GM19239 (cell line): ENCODE measurements at places on chromosomes 2 and 18.

- DNase-seq = no peak
Observed at GRCh38 chr18:34880882-34881834, 160.1 kb upstream of the MAPRE2 start.

- no peak for DNase-seq
Observed at GRCh38 chr2:237731663-237732062, 66.9 kb upstream of the RBM44 start.

GRCh38 chr2:17299891-17300540, 218.2 kb downstream of the RAD51AP2 start:
- no peak for DNase-seq

GRCh38 chr2:231531883-231532755, 1.9 kb upstream of the NMUR1 start:
- no peak for DNase-seq

DNA sequence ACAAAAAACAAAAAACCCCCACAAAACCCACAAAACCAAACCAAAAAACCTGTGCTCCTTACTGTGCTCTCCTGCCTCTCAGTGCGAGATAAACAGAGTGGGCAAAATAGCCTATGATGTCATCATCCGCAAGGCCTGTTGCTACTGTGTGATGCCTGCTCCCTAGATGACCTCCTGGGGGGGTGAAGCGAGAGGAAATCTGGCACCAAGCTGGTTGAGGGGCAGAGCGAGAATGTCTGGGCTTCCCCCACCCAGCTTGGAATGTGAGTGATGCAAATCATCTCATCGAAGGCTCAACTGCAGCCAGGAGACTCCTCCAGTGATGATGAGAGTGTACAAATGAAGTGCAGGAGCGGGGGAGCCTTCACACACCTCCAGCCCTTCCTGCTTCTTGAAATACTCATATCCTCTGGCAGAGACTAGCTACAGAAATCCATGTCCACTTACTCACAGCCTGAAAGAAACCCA, 57.7 kb upstream of the MAP4K3 start:
- no peak for DNase-seq

GRCh38 chr2:59786684-59787083, 766.8 kb downstream of the BCL11A start:
- DNase-seq = no peak

DNA sequence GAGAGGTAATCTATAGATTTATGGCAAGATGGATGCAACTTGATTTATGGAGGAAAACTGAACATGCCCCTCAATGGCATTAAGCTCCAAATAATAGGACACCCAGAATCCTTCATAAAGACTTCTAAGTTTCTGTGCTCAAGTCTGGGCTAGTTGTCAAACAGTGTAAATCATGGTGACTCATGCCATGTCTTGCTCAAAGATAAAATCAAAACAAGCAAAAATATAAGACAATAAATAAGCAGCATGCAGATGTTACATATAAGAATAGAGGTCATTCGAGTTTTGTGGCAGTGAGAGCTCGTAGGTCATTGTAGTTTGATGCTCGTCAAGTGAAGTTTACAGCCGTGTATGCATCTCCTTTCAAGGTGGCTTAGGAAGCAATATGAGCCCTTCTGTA, 403.2 kb downstream of the THSD7B start:
- no peak for DNase-seq

DNA sequence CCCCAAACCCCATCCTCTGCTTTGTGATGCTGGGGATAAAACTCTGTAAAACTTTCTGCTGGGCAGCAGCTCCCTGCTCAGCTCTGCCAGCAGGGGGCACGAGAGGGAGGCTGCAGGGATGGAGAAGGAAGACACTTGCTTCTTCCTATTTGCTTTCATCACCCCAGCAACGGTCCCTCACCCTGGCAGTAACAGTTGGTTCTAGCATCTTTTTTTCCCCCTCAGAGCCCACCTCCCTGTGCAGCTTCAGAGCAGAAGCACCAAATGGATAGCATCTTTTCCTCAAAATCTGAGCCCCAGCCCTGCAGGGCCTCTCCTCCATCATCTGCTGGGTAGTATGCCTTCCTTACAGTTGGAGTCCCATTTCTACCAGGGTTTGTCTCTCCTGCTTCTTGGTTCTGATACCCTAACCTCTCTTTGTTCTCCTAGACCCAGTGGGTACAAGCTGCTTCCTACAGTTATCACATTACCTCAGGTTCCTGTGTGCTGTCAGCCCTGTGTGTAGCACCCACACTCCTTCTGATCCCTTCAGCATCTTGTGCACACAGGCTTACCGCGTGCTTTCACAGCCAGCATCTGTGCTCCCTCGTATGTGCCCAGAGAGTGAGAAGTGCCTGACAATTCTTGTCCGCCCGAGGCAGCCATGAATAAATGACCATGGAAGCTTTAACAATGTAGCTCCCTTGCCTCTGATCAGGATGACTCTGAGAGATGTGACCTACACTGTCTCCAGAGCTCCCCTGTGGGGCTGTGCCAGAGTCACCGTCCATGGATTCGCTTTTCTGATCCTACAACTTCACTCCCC, 14.5 kb downstream of the CKAP2L start:
- DNase-seq = peak; percentile 60

- DNase-seq = no peak
Observed at GRCh38 chr2:194054313-194054712, 1602.7 kb upstream of the SLC39A10 start.

GRCh38 chr2:11680182-11680900, 10.3 kb upstream of the NTSR2 start:
- DNase-seq = no peak

GRCh38 chr2:165725421-165725820, 68.6 kb downstream of the GALNT3 start:
- DNase-seq = no peak

DNA sequence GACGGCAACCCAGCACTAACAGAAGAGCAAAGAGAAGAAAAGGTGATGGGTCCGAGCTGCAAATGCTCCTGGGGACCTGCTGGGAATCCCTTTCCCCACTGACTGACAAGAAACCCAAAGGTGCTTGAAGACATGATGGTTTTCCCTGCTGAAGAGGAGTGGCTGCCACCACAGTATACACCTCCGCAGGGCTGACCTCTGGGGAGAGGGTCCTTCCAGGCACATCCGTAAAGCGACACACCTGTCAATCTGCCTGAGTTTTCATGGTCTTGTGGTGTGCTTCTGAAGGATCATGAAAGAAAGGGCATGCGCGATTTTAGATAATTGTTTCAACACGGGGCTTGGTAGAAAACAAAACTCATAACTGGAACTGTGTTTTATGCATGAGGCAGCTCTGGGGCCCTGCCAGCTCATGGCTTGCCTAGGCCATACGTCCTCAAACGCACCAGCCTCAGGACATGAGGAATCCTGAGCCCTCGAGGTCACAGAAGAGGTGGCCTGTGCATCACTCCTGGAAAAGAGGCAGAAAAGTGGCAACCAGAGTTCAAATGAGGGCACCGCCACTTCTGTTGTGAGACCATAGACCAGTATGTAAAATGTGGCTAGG, 51.8 kb downstream of the SERTAD2 start:
- DNase-seq = no peak

- no peak for DNase-seq
Observed at GRCh38 chr18:5103693-5104092, 93.4 kb downstream of the AKAIN1 start.

DNA sequence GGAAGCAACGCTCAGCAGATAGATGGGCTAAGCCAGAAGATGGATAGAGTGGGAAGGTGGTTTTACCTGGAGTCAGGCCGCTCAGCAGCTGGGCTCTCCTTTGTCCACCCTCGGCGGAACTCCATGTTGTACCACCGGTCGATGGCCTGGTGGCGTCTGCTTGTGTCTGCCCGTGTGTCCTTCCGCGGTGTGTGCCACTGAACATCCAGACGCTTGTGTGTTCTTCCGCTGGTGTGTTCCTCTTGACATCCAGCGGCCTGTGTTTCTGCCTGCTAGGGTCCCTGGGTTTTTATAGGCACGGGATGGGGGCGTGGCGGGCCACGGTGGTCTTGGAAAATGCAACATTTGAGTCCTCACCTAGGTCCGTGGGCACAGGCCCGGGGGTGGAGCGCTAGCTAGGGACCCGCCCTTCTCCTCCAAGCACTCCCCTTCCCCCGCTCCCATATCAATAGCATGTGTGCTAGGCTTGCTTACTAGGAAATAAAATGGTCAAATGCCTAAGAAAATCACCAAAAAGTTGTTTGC, 1431.7 kb upstream of the ACVR2A start:
- DNase-seq = no peak

- DNase-seq = no peak
Observed at GRCh38 chr2:24304631-24305030, 55.7 kb downstream of the ITSN2 start.

DNA sequence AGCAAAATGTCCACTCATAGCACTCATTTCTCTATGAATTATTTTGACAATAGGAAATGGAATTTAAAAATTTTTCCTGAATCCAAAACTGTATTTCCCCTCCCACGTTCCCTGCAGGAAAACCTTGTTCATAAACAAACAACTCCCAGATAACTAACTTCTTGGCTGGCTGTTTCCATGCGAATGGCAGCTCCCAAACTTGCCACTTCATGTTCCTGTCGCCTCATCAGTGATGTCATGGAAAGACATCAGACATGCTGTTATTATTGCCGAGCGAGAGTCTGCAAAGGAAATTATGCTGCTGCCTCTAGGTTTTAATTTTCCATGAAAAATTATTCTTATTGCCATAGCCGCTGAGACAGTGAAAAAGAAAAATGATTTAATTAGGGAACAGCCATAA, 117.0 kb upstream of the RIOK3 start:
- no peak for DNase-seq

DNA sequence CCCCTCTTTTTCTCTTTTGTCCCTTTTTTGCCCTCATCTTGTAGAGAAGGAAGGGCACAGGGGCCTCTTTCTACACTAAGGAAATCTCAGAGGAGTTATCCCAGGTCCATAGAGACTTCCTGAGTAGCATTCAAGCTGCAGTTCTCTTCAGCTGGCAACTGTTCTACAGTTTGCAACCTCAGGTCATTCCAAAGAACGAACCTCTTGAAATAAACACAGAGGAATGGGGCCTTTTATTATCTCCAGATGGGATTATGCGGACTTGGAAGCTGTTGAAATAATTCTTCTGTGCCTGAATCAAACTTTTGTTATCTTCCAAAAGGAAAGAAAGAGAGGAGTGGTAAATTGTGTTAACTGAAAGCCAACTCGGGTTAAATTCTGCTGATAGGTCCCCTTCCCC, 31.0 kb upstream of the NFE2L2 start:
- DNase-seq = no peak

- no peak for DNase-seq
Observed at GRCh38 chr2:36670881-36671595, 25.5 kb upstream of the VIT start.
